Upper lobe of right lung (tissue), 1 donor: ENCODE measurements at places on chromosomes 1 and 21.

- DNase-seq: no peak
Measured at GRCh38 chr1:39168301-39169080, 36.0 kb upstream of the MACF1 start.

DNA sequence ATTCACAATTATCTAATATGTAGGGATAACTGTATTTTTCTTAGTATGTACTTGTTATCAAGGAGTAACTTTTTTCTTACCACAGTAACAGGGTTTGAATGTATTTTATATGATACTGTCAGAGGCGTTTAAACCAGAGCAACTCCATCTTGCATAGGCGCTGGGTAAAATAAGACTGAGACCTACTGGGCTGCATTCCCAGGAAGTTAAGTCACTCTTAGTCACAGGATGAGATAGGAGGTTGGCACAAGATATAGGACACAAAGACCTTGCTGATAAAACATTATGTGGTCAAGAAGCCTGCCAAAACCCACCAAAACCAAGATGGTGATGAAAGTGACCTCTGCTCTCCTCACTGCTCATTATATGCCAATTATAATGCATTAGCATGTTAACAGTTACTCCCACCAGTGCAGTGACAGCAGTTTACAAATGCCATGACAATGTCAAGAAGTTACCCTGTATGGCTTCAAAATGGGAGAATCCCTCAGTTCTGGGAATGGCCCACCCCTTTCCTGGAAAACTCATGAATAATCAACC is 64.8 kb downstream of the RPE65 start:
- DNase-seq: no peak

DNA sequence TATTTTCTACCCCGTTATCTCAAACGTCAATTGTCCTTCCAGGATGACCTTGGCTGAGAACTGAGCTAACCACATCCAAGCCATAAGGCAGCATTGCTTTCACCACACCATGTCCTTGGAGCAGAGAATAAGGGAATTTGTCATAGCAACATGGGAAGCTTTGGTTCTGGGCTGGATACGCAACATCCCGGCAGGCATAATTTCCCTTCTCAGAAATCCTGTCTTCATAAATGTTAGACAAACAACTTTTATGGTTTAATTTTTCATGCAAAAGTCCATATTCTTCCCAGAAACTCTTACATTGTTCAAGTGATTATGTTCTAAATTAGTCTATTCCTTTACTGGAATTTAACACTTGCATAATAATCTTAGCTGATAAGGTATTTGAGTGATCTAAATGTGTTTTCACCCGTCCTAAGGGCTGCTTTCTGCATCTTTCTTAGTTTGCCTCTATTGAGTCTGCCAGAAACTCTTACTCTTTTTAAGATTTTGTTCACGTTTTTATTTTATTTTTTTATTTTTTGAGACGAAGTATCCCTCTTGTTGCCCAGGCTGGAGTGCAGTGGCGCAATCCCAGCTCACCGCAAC is 51.8 kb downstream of the KCNJ15 start:
- DNase-seq: no peak

GRCh38 chr1:28860332-28861073 is 48.5 kb downstream of the OPRD1 start:
- DNase-seq: no peak

DNA sequence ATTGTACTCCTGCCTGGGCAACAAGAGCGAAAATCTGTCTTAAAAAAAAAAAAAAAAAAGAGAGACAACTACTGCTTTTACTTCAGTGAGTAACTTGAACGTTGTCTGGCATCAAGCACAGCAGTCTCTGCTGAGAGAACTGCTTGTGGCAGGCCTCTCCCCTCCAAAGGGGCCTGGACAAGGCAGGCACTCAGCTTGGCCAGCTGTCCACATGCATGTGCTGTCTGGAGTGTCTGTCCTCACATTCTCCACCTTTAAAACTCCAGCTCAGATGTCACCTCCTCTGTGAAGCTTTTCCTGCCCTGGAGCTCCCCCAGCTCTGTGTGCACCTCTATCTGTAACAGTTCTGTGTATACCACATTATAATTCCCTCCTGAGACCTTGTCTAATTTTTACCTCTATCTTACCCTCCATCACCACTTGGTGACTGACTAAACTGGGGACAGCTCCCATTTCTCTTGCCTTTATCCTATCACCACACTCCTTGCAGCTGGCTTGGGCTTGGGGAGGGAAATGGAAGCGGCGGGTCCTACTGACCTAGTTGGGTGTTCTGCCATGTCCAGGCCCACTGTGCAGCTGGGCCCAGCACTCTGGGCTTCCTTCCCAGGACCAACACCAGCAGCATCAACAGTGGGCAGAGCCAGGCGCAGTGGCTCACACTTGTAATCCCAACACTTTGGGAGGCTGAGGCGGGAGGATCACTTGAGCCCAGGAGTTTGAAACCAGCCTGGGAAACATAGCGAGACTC is 71.4 kb upstream of the ARTN start:
- DNase-seq: no peak

GRCh38 chr1:4868521-4868920 is 214.1 kb downstream of the AJAP1 start:
- DNase-seq: no peak

- DNase-seq: no peak
Measured at GRCh38 chr1:101215363-101216011, 21.3 kb upstream of the S1PR1 start.

DNA sequence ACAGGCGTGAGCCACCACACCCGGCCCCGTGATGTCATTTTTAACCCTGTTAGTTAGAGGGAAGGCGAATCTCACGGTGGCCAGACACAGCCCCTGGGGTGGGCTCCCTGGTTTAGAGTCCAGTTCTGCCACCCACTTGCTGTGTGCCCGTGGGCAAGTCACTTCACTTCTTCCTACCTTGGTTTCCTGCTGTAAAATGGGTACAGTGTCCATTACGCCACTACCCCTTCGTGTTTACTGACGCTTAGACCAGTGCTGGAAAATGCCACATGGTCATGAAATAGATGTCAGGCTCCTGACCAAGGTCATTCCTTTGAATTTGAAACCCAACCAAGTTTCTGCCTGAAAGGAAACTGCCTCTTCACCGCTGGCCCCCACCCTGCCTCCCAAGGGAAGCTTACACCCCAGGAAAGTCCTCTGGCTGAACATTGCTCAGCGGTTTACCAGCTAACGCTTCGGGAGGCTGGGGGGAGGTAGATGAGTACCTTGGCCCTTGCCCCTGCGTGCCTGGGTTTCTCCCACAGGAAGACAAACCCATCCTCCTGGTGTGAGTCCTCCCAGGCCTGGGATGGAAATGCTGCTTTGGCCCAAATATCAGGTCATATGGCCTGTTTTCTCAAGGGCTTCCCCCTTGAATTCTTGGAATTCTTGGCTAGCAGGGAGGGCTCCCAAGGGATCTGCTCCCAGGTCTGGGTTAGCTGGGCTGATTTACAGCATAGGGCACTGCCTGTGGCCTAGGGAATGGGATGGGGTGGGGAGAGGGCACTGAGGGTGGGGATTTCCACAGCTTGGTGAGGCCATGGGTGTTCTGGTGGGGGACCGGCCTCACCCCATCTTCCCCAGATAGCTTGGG is 7.6 kb upstream of the AADACL4 start:
- no peak for DNase-seq
